Astrocyte (in vitro differentiated cells and primary cell): ENCODE measurements at places on chromosomes 4 and X.
A peak's percentile ranks its signal among the peaks of the same experiment; 100 is the strongest.

GRCh38 chrX:48278958-48279357 lies 23.8 kb downstream of the SSX1 start:
- no peak for DNase-seq

DNA sequence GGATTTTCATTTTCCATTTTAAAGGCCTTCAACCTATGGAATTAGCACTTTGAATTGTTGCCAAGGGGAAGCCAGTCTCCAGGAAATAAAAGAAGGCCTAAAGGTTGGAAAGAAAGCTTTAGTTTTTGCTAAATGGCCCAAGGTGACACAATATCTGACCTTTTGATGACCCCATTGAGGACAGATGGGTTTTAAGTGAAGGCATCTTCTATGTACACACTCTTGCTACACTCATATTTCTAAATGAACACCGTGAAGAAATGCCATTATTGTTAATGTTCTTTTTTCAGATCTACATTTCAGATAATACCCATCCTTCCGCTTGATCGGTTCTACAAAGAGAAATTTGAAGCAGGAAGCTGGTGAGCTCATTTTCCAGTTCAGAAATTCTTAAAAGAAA lies 162.8 kb upstream of the POU3F4 start:
- DNase-seq, result no peak

DNA sequence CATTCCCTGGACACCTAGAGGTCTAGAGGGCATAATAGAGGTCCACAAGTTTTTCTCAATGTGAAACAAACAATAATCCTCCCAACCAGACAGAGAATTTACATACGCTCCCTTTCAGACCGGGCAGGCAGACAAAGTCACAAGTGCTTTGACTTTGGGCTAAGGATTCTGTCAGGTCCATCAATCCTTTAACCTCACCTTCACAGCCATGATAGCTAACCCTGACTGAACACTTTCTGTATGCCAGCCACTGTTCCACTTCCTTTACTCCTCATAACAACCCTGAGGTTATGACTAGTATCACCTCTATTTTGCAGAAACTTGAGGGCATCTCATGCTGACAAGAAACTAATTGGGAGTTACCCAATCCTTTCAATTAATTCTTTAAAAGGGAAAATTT lies 118.8 kb upstream of the AFF2 start:
- no peak for DNase-seq

GRCh38 chr4:148305751-148306150 lies 136.5 kb downstream of the NR3C2 start:
- no peak for DNase-seq

DNA sequence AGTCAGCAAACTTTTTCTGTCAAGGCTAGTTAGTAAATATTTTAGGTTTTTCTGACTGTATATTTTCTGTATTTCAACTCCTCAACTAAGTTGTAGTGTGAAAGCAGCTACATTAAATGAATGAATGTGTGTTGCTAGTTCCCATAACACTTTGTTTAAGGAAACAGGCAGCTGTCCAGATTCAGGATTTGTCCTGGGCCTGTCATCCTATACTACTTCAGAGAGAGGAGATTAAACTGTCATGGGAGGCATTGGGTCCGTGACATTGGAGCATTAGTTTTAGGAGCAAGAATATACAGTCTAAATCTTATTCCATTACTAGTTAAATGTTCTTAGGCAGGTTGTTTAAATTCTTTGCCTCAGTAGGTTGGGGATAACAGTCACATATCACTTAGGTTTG lies 516.0 kb downstream of the CCSER1 start:
- DNase-seq, result no peak

- DNase-seq, result no peak
Observed at GRCh38 chr4:951594-952468, 19.6 kb downstream of the TMEM175 start.

GRCh38 chr4:148376151-148376550 lies 66.1 kb downstream of the NR3C2 start:
- DNase-seq, result peak; percentile 64

DNA sequence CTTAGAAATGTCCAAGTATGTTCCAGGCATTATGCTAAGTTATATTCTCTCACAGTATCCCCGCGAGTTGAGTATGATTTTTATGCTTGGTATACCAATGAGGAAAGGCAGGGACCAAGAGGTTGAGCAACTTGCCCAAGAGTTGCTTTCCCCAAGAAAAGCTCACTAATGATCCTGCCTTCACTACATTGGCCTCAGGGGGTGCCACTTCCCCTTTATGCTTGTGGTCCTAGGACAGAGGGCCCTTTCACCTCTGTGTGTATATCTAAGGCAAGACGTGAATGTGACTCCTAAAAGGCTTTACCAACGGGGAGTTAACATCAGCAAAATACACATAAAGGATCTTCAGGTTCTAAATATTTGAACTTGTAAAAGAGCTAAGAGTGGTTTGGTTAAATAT lies 164.4 kb upstream of the CPEB2 start:
- no peak for DNase-seq

DNA sequence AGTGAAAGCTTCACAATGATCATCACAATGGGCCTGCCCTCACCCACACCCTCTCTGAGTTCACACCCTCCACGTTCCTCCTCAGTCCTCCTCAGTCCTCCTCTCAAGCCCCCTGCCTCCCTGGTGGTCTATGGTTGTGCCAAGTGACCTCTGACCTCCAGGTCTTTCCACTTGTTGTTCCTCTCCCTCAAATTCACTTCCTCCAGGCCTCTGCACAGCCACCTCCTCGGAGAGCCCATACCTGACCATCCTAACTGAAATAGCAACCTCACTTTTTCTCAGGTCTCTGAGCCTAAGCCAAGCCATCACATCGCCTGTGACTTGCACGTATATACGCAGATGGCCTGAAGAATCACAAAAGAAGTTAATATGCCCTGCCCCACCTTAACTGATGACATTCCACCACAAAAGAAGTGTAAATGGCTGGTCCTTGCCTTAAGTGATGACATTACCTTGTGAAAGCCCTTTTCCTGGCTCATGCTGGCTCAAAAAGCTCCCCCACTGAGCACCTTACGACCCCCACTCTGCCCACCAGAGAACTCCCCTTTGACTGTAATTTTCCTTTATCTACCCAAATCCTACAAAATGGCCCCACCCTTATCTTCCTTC lies 293.4 kb upstream of the TENM3 start:
- no peak for DNase-seq

DNA sequence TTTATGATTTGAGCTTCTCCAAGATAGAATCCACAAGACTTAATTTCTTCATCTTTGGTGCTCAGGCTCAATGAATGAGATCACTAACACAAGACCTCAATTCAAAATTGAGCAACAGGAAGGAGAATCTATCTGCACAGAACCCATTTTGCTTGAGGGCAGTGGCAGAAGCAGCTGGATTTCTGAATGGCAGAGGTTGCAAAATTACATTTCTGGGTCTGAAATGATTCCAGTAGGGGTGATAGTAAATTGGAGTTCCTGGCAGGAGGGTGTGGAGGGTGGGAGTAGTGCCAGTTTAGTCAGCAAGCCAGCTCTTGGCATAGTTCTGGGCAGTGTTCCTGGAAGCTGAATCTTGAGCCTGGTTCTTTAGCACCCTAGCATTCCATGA lies 281.1 kb downstream of the SLC7A11 start:
- DNase-seq, result no peak

GRCh38 chr4:109072595-109072994 lies 229.9 kb downstream of the COL25A1 start:
- peak; percentile 57 for DNase-seq

GRCh38 chr4:23909671-23910070 lies 19.8 kb upstream of the PPARGC1A start:
- DNase-seq, result no peak

- no peak for DNase-seq
Observed at GRCh38 chr4:2485956-2486355, 17.1 kb downstream of the RNF4 start.

- DNase-seq, result no peak
Observed at GRCh38 chr4:41747230-41748055, 1.1 kb downstream of the PHOX2B start.

DNA sequence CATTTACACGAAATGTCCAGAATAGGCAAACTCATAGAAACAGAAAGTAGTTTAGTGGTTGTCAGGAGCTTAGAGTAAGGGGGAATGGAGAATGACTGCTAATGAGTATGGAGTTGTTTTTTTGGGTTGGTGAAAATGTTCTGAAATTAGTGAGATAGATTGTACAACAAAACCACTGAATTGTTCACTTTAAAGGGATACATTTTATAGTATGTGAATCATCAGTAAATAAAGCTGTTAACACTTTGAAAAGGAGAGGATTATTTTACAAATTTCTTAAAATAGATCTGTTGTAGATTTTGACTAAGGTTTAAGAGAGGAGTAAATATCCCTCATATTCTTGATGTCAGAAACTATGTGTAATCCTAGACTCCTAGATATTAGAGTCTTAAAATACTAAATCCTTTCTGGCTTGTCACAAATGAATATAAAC lies 82.7 kb downstream of the RAPGEF2 start:
- DNase-seq, result peak; percentile 10
